Osteoblast (primary cell): ENCODE measurements at places on chromosomes 2 and 18. TPM values are rescaled to one million over a fixed set of nuclear protein-coding genes. Genes with fewer than 3 reads are reported as not detected.

SERPINB4 gene
- 0.29 TPM in 1 of 2 replicates, not detected in the other for total RNA-seq

DNA sequence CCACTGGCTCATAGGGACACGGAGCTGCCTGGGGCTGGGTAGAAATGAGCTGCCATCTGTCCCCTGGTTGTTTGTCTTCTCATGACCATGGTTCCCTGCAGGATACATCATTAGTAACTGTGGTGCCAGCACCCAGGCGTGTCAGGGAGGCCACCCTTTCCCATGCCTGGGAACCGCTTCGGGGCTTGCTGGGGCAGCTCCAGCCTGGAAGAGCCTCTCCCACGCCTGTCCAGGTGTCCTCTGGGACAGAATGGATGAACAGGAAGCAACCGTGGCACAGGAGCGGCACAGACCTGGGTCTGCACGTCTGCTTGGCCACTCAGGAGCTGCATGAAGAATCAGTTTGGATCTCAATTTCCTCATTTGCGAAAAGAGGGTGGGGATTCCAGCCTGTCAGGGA is 34.8 kb downstream of the SDC1 start:
- no peak for DNase-seq
- H3K27me3 ChIP-seq, result no peaks in the 10 kb centered on the region
- peaks cover 3% of the 10 kb centered on the region for H3K4me1 ChIP-seq
- no peaks in the 10 kb centered on the region for H3K36me3 ChIP-seq
- H3K27ac ChIP-seq, result no peak overlapping the region

- no peaks in the 10 kb centered on the region for H3K36me3 ChIP-seq
- H3K27me3 ChIP-seq, result no peaks in the 10 kb centered on the region
- H3K27ac ChIP-seq, result no peak overlapping the region
- no peak for DNase-seq
Observed at GRCh38 chr18:35780937-35781336, 191.5 kb upstream of the RMP24 start.

DNA sequence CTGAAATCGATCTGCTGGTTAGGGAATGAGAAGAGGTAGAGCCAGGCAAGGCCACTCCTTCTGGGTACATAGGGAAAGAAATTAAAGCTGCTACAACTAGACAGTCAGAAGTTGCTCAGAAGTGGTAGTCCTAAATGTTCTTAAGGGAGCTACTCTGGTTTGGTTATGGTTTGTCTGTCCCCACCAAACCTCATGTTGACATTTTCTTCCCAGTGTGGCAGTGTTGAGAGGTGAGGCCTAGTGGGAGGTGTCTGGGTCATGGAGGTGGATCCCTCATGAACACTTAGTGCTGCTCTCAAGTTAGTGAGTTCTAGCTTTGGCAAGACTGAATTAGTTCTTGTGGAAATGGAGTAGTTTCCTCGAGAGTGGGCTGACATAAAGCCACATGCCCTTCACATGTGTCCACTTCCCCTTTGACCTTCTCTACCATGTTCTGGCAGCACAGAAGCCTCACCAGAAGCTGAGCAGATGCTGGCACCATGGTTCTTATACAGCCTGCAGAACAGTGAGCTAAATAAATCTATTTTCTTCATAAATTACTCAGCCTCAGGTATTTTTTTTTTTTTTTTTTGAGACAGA is 14.7 kb downstream of the RNF103 start:
- no peak for DNase-seq
- H3K4me3 ChIP-seq, result no peak overlapping the region
- H3K4me1 ChIP-seq, result no peaks in the 10 kb centered on the region
- peaks cover 30% of the 10 kb centered on the region for H3K36me3 ChIP-seq

FARP2 gene
- 41.3 and 44.5 TPM in 2 replicates for total RNA-seq

- no peak overlapping the region for H3K4me3 ChIP-seq
- H3K27me3 ChIP-seq, result no peaks in the 10 kb centered on the region
- no peaks in the 10 kb centered on the region for H3K4me1 ChIP-seq
- H3K36me3 ChIP-seq, result no peaks in the 10 kb centered on the region
- DNase-seq, result peak; percentile 71
- H3K27ac ChIP-seq, result no peak overlapping the region
Observed at GRCh38 chr18:24200494-24201290, 61.8 kb downstream of the CABYR start.

DNA sequence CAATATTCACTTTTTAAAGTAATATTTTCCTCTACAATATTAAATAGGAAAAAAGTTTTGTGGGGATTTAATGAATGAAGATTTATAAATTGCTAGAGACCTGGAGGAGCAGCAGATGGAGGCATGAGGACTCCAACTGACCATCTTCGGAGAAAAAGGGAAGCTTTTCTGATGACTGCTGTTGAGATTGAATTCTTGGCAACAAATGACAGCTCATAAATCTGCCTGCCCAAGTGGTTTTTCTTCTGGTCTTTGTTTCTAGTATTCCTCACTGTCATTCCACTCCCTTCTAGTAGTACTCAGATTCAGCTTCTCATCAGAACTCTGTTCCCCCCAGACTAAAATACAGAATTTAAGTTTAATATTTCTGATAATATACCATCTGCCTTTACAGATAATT is 157.0 kb downstream of the EML6 start:
- H3K27me3 ChIP-seq, result no peaks in the 10 kb centered on the region
- no peak overlapping the region for H3K4me3 ChIP-seq
- no peak overlapping the region for H3K27ac ChIP-seq
- H3K36me3 ChIP-seq, result no peaks in the 10 kb centered on the region

ATAD2B gene
- 17.4 and 18.0 TPM in 2 replicates for total RNA-seq

DNA sequence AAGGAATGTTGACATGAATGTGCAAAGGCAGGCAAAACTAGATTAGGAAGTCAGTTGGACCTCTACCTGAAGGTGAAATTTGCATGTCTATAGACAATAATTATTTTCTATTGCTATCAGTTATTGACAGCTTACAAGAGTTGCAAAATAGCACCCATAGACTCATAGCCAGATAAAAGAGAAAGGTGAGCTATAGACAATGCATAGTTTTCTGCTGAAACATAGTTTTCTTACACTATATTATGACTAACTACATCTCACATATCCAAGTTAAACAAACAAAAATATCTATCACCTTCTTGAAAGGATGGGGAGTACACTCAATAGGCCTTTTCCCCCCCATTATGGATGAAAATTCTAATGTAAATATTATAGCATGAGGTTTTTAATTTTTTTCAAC is 305.0 kb downstream of the PTH2R start:
- H3K4me3 ChIP-seq, result no peak overlapping the region
- no peaks in the 10 kb centered on the region for H3K27me3 ChIP-seq
- H3K4me1 ChIP-seq, result no peaks in the 10 kb centered on the region

ELP2 gene
- 125 and 140 TPM in 2 replicates for total RNA-seq
